ENCODE measurements at places on chromosomes 4 and X.
A peak's percentile ranks its signal among the peaks of the same experiment; 100 is the strongest.

- DNase-seq: no peak
Measured at GRCh38 chr4:185480016-185480732, 8.6 kb upstream of the CCDC110 start.

GRCh38 chr4:69984030-69984443 lies 11.7 kb upstream of the STATH start:
- peak; percentile 2 for DNase-seq

GRCh38 chr4:8181844-8182243 lies 17.2 kb upstream of the SH3TC1 start:
- DNase-seq: no peak

DNA sequence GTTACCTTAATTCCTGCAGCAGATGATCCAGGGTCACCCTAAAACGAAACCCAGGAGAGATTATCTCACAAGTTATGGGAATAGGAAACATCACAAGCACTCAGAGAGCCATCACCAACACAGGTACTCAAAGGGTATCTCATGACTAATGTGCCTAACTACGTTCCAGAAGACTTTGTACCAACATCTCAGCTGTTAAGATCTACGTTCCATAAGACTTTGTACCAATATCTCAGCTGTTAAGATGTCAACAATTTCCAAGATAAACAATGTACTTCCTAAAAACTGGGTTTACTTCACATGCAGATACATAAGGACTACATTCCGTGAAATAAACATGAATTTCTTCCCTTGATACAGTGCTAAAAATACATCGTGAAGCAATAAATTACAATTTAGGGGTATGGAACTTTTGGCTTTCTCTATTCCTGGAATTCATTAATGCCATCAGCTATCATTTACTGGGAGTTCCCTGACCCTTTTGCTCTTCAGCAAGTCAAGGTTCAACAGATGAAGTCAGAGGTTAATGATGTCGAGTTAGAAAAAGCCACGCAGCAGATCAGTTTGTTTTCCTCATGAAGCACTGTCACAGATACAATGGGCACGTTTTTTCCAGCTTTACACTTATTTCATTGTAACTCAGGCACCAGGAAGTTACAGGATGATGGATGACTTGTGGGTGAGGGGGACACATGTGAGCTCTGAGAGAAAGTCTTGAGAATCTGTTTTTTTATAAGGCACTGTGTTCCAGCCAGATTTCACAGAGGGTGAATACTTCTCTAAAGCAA lies 127.0 kb upstream of the ETNPPL start:
- peak; percentile 9 for DNase-seq

DNA sequence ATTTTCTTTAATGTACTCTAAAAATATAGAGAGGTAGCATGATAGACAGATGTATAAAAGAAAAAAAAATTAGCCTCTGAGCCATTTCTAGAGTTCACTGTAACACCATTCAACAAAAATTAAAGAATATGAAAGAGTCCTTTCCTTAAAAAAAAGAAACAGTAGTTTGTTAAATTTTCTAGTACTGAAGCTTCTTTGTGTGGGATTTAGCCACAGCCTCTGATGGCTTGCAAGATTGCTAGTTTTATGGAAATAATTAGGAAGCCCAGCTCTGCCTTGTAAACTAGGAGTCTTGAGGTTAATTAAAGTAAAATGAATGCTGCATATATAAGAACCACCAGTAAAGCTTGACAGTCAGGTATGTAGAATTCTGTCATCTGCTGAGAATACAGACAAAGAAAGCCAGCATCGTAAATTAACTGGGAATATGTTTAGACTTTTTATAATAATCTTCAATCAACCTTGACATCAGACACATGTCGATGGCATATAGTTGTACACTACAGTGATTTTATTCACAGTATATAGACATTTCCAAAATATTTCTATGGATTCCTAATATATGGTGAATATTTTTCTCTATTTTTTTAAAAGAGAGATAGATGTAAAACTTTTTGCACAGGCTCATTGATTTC lies 44.8 kb upstream of the NEIL3 start:
- DNase-seq: peak; percentile 31

- no peak for DNase-seq
Measured at GRCh38 chrX:67892401-67892800, 348.6 kb downstream of the AR start.

GRCh38 chr4:105107095-105107856 lies 39.4 kb upstream of the TET2 start:
- no peak for DNase-seq
